ENCODE measurements at places on chromosomes 4 and X.

GRCh38 chr4:42768125-42768748, 111.3 kb upstream of the ATP8A1 start:
- DNase-seq: no peak

DNA sequence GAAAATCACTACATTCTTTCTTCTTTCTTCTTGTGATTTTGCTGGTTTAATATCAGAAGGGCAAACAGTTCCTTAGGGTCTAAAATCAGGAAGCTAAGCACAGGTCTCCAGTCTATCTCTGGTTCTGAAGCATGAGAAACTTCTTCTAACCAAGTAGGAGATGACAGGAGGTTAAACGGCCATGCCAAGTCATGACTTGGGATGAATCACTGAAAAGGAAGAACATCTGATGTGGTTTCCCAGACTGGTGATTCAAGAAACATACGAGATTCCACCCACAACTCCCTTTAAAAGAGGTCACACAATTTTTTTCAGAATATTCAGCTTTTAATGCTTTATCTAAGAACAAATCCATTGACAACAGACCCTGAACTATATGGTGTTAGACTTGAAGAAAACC, 684.0 kb upstream of the PRKX start:
- no peak for DNase-seq

DNA sequence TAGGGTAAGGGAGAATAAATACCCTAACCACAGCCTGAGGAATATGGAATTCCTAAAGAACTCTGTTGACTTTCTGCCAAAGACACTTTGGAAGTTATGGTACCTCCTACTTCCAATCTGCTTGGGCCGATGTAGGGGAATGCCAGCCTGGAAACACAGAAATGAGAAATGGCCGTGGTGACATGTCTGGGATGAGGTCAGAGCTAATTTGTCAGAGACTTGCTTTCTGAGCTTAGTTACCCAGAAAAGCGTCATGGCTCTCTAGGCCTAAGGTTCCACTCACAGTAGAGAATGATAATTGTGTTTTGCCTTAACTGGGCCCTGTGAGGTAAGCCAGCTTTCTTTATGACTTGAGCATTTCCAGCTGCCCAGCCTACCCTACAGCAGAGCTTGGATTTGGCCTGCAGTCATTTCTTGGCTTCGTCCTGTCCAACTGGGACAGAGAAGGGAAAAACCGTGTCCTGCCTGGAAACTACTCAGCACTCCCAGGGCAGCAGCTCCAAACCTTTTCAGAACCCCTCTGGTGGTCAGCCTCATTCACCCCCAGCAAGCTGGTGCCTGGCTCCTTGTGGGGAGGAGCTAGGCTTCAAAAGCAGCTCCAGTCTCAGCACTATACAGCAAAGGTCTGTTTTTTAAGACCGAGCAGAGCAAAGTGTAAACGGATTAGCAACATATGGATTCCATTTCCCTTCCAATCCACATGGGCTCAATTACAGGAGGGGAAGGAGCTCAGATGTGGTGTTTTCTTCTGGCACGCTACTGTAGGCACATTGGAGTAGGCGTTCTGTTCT, 92.3 kb downstream of the RLIM start:
- no peak for DNase-seq

DNA sequence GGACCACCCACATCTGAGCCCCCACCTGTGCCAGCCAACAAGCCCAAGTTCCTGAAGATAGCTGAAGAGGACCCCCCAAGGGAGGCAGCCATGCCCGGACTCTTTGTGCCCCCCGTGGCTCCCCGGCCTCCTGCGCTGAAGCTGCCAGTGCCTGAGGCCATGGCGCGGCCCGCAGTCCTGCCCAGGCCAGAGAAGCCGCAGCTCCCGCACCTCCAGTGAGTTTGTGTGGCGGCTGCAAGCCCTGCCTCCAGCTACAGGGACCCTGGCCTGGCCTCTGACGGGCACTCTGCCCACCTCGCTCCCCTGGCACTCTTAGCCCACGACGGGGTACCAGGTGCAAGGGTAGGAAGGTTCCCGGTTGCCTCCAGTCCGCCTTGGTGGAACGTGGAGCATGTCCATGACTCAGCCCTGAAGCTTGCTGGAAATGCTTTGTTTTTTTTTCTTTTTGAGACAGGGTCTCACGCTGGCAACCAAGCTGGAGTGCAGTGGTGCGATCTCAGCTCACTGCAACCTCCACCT, 13.7 kb upstream of the ADD1 start:
- DNase-seq: no peak

GRCh38 chr4:23476515-23477090, 413.2 kb downstream of the PPARGC1A start:
- no peak for DNase-seq

DNA sequence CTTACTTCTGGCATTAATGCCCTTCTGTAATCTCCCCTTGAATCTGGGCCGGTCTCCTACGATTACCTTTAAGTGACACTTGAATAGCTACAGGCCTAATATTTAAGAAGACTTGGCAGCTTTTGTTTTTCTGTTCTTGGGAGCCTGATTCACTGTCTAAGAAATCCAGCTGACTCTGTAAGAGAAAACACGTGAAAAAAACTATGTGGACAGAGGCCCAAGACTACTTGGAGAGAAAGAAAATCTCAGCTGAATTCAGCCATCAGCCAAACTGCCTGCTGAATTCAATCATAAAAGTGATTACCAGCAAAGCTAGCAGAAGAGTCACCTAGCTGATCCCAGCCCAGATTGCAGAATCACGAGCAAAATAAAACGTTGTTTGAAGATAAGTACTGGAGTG, 521.2 kb downstream of the MID1IP1 start:
- no peak for DNase-seq

DNA sequence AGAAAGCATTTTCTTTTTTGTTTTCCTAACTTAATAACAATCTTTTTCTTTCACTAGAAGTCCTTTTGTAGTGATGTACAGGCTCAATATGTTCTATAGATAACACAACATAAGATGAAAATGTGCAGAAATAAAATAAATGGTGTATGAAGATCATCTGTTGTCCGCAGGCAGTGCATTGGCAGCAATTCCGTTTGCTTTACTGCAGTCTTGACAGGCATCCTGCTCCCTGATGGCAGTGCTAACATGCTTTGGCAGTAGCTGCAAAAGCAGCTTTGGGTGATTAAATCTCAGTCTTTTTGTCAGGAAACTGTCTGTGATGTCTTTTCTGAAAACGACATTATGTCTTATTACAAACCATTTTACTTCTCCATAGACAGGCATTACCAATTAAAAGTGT, 131.4 kb downstream of the TRAM1L1 start:
- DNase-seq: no peak

All from DMS79 (cell line).